ENCODE measurements at places on chromosomes 7 and 10.

DNA sequence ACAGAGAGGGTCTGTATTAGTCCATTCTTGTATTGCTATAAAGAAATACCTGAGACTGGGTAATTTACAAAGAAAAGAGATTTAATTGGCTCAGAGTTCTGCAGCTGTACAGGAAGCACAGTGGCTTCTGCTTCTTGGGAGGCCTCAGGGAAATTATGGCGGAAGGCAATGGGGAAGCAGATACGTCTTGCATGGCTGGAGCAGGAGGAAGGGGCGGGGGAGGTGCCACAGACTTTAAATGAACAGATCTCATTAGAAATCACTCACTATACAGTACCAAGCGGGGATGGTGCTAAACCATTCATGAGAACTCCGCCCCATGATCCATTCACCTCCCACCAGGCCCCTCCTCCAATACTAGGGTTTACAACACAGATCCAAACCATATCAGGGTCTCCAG is 3.7 kb upstream of the CALU start:
- DNase-seq: no peak

DNA sequence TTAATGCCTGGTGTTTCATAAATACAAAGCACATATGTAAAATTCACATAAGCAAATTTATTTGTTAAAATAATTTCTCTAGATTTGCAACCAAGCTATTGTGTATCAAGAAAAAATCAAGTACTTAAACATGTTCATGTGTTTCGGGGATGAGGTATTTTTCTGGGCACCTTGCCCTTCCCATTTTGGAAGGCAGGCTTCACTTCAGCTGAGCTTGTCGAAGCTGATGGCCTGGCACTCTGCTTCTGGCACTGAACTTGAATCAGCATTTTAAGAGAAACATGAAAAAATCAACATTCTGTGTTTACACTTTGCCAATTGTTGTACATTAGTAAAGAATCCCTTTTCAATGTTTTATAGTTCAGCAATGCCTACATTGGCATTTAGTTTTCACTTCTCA is 179.1 kb upstream of the STEAP4 start:
- no peak for DNase-seq

GRCh38 chr10:22821501-22821900 is 106.4 kb upstream of the ARMC3 start:
- DNase-seq: no peak

- DNase-seq: no peak
Observed at GRCh38 chr7:97305589-97305988, 188.1 kb downstream of the SDHAF3 start.

- DNase-seq: no peak
Observed at GRCh38 chr7:116726149-116726548, 54.2 kb downstream of the MET start.

DNA sequence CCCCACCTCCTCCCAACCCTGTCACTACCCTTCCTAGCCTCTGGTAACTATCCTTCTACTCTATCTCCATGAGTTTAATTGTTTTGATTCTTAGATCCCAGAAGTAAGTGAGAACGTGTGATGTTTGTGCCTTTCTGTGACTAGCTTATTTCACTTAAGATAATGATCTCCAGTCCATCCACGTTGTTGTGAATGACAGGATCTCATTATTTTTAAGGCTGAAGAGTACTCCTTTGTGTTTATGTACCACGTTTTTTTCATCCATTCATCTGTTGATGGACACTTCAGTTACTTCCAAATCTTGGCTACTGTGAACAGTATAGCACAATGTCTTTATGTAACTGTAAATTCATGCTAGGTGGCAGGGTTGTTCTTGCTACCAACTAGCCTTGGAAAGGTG is 461.6 kb downstream of the PLXDC2 start:
- no peak for DNase-seq

- DNase-seq: no peak
Observed at GRCh38 chr10:102598243-102598642, 46.0 kb upstream of the TRIM8 start.

- DNase-seq: peak; percentile 23
Observed at GRCh38 chr10:61933859-61934555, 32.5 kb downstream of the ARID5B start.

- DNase-seq: no peak
Observed at GRCh38 chr10:54363390-54363789, 437.6 kb downstream of the PCDH15 start.

- DNase-seq: no peak
Observed at GRCh38 chr7:108613949-108614381, 44.3 kb downstream of the DNAJB9 start.

DNA sequence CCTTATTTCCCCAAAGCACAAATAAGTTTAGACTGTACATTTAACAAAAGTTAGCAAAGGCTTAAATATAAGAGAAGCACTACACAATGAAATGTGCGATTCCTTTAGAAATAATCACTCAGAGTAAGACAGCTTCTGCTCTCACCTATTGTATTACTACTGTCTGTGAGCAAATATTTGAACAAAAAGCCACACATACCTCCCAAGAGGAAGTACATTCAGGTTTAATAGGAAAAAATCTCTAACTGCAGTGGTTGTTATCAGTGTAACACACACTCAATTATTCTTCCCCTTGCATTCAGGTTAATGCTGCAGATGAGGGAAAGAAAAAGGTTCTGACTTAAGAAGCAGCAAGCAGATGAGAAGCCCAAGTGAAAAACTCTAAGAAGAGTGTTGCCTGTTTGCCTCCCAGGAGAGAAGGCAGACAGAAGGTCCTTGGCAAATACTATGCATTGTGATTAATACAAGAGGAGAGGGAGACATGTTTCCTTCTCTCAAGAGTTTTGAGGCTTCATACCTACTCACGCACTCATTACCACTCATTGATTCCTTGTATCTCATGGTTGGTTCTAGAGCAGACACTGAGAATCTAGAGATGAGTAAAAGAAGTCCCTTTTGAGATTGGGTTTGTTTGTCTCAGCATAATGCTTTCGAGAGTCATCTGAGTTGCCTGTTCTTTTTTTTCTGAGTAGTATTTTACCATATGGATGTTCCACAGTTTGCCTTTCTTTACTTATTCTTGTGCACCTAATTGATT is 13.6 kb downstream of the GIMAP4 start:
- no peak for DNase-seq

GRCh38 chr7:41685684-41686083 is 17.2 kb downstream of the INHBA start:
- no peak for DNase-seq

All from CD4-positive, alpha-beta memory T cell (primary cell).